T-helper 17 cell (primary cell): ENCODE measurements at places on chromosomes 11 and 22.

GRCh38 chr11:125690006-125690405 is 9.4 kb upstream of the ACRV1 start:
- DNase-seq: no peak

DNA sequence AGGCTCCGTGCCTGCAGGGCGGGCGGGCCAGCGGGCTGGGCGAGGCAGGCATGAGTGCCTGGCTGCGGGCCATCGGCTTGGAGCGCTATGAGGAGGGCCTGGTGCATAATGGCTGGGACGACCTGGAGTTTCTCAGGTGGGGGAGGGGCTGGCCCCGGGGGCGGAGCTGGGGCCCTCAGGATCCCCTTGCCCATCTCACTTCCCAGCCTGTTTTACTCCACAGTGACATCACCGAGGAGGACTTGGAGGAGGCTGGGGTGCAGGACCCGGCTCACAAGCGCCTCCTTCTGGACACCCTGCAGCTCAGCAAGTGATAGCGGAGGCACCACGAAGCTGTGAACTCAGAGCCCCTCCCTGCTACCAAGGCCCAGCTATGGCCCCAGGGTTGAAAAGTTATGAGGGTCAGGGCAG is 5.9 kb downstream of the PHOX2A start:
- DNase-seq: peak; percentile 37

DNA sequence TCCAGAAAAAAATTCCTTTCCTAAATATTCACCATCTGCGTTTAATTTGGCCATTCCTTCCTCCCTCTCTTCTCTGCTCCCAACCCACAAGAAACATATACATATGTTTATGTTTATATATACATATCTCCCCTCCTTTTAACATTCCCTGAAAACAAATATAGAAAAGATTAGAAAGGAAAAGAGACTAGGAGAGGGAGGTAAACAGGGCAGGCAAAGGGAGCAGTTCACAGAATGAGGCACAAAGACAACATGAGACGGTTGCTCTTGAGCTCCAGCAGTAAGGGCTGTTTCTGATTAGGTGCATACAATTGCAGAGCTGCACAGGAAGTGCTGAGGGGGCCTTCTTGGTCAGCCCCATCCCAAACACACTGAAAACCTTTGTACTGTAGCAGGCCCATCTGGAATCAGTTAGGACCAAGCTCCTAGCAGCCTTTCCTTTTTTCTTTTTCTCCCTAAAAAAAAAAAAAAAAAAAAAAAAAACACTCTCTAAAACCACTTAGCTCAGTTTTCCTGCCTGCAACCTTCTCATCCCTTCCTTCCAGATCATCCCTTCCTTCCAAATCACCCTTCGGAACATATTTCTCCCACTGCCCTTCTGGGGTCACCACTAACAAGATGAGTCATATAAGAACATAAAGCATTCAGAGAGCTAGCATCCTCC is 57.0 kb downstream of the RBFOX2 start:
- no peak for DNase-seq

DNA sequence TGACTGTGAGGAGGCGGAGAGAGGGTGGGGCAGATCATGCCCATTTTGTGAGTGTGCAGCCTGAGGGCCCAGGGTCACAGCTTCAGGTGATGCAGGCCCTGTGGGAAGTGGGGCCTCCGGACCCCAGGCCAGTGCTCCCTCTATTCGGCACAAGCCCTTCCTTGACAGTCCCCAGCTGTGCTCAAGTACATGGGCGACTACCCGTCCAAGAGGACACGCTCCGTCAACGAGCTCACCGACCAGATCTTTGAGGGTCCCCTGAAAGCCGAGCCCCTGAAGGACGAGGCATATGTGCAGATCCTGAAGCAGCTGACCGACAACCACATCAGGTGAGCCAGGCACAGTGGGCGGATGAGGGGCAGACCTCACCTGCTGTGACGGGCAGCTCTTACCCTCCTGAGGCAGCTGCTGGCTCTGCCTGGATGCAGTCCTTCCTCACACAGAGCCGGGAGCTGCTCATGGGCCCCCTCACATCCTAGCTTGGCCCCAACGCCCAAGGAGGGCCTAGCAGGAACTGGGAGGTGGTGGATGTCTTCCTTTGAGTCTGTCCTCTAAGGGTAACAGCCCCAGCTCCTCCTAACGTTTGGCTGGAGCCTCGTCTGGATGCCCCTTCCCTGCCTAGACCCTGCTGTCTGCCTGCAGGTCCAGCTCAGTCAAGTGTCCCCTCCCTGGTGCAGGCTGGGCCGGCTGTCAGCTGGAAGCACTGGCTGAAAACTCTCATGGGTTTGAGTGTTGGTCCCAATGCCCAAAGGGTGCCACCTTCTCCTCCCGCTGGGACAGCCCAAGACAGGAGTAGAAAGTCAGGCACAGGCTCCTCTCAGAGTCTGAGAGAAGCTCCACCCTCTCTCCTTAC is 76.1 kb downstream of the MYO7A start:
- no peak for DNase-seq

- no peak for DNase-seq
Observed at GRCh38 chr22:23268139-23268712, 87.9 kb downstream of the BCR start.

DNA sequence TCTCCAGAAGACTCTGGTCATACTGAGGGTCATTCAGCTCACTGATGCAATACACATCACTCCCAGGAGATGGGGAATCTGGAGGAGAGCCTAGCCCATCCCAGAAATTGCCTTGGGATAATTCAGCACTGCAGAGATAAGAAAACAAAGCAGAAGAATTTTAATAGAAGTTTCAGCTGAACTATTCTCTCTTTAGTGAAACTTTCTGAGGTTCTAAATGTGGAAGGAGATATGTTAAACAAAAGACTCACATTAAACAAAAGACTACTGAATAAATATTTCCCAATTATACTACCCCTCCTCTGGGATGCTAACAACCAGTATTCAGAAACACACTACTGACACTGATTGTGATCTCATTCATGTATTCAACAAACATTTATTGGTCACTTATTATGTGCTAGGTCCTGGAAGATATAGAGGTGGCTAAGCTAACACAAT is 47.8 kb downstream of the C2CD3 start:
- no peak for DNase-seq

DNA sequence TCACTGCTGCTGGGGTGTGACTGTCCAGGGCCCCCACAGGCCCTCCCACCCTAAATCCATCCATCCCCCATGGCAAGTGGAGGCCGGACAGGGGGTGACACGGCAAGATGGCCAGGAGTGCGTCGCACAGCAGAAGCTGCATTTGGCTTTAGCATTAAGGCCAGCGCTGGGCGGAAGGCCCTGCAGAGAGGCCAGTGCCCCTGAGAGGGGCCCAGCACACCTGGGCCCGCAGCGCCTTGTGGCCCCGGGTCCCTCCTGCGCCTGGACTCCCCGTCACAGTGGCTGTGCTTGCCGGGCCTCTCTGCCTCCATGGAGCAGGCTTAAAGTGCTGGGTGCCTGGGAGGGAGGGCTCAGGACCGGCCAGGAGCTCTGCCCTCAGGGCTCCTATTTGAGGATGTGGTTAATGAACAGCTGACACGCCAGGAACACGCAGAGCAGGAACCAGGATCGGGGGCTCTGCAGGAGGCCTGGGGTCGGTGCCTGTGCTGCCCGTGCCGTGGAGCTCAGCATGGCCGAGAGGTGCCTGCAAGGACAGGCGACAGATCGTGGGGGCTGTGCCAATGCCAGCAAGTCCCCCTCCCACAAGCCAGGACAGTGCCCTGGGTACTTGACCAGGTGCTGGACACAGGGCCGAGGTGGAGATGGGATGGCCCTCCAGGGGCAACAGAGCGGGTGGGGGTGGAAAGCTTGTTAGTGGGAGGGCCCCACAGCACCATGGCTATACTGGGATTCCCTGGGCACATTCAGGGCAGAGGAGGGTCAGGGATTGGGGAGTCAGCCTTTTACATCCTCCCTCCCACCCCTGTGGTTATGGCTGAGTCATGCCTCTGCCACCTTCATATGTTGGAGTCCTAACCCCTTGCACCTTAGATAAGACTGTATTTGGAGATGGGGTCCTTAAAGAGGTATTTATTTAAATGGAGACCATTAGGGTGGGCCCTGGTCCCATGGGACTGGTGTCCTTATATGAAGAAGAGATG is 30.9 kb upstream of the CARS1 start:
- DNase-seq: no peak

- peak; percentile 21 for DNase-seq
Observed at GRCh38 chr11:133928628-133929059, 28.1 kb downstream of the IGSF9B start.

GRCh38 chr22:33380789-33381530 is 322.8 kb upstream of the SYN3 start:
- no peak for DNase-seq

- DNase-seq: no peak
Observed at GRCh38 chr22:20441631-20442484, 4.2 kb upstream of the SCARF2 start.

GRCh38 chr11:22044126-22044525 is 148.8 kb upstream of the ANO5 start:
- DNase-seq: no peak

- DNase-seq: no peak
Observed at GRCh38 chr11:8832571-8833260, 78.3 kb upstream of the AKIP1 start.

DNA sequence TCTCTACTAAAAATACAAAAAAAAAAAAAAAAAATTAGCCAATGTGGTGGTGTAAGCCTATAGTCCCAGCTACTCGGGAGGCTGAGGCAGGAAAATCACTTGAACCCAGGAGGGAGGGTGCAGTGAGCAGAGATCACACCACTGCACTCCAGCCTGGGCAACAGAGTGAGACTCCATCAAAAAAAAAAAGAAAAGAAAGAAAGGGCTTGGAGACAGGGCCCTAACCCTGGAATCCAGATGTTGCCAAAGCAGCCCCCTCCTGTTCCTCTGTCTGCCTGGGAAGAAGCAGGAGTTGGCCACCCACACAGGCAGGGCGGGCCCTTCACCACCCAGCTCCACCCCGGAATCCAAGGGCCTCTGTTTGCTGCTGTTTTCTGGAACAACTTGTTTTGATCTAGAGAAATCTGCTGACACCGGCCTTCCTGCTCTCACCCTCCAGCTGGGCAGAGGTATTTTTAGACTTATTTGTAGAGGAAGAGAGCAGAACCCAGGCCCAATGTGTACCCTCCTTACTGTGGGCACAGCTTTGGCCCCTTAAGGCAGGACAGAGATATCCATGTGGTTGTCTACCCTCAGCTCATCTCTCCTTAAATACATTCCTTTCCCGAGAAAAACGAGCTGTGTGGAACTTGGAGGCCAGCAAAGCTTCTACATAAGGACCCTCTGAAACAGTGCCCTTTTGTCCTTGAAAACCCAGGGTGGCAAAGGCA is 2.7 kb upstream of the NEAT1 start:
- no peak for DNase-seq

DNA sequence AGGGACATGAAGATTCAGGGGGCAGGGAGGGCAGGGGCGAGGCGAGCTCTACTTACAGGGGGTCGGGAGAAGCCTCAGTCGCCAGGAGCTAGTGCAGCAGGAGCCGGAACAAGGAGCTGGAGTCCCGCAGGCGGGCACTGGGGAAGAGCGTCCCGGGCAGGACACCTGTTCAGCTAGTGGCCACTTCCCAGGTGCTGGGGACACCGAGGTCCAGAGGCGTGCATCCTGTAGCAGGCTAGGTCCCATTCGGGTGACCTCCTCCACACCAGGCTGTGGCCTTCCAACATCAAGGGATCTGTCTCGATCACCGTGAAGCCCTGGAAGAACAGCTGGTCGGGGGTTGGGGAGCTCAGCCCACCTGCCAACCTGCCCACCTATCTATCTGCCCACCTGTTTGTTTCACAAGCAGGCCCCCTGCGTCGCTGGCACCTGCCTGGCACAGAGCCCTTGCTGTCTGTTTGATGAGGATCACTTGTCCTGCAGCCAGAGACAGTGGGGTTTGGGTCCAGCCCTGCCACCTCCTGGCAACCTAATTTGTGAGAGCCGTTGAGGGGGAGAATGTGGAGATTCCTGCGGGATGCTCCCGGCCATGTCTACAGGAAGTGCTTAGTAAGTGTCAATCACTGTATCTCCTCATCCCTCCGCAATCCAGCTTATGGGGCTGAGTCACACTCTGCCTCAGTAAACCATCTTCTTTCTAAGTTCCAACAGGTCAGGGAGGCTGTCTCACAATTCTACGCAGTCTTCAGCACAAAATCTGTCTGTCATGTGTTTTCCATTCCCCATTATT is 940.9 kb downstream of the BRD1 start:
- no peak for DNase-seq

GRCh38 chr11:22512457-22512856 is 113.2 kb downstream of the FANCF start:
- DNase-seq: no peak

- DNase-seq: no peak
Observed at GRCh38 chr11:279966-280705, 1.9 kb downstream of the NLRP6 start.

DNA sequence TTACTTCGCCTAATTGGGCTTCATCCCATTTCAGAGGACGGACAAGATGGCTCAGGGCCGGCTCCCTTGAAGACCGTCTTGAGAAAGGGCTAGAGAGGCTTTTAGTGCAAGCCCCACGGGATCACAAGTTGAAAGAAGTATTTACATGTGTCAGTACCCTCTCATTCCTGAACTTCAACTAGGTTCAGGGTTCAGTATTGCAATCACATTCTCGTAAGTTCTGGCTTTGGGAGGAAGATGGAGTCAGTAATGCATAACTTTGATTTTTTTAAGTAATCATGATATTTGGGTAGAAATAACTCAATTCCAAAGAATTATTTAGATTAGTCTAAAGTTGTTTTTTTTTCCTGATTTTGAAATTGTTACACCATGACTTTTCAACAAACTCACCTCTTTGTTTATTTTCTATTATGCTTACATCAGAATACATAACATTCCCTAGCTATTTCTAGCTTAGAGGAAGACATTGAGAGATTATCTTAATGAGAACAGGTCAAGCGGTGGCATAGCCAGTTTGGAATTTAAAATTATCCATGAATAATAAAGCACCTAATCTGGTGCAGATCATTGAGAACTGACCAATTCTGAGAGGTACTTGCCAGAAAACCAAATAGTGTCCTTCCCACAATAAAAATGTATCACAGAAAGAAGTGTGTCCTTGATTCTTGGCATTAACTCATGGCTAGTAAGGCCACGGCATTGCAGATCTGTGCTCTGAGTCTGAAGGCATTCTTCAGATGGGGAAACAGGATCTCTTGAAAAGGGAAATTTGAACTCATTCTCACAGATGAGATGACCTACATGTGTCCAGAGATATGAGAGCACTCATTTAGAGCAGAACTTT is 92.1 kb upstream of the BLID start:
- no peak for DNase-seq

DNA sequence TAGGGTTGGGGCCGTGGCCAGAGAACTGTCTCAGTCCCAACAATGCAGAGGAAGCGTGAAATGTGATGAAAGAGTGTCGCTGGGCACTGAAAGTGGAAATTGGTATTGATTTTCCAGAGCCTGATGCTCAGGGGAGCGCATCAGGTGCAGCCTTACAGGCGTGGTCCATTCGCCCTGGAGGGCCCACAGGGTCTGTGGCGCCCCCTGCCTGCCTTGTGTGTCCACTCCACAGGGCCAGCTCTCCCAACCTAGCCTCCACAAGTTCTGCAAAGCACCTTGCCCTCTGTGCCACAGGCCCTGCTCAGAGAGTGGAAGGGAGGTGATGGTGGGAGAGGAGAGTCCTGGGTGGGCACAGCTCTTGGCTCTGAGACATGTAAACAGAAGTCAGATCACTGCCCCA is 54.9 kb upstream of the LMO1 start:
- DNase-seq: no peak

GRCh38 chr11:80163441-80163840 is 722.6 kb upstream of the TENM4 start:
- DNase-seq: no peak

- no peak for DNase-seq
Observed at GRCh38 chr22:37206841-37207821, 5.1 kb downstream of the SSTR3 start.
